ENCODE measurements at places on chromosomes 2 and 18.

DNA sequence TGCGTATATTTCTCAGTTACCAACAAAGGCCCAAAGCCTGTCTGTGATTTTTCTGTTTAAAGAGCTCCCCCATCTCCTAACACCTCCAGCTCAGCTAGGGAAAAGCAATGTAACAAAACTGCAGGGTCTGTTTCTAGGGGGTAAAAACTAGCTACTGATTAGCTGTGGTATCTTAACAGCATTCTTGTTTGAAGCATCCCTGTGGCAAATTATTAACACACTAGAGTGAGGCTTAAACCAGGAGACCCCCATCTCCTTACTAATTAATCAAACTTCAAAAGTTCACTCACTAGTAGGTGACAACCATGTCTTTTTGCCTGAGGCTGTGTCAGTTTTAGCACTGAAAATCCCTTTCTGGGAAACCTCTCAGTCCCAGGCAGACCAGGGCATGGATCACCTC is 186.2 kb upstream of the PARD3B start:
- DNase-seq = no peak

DNA sequence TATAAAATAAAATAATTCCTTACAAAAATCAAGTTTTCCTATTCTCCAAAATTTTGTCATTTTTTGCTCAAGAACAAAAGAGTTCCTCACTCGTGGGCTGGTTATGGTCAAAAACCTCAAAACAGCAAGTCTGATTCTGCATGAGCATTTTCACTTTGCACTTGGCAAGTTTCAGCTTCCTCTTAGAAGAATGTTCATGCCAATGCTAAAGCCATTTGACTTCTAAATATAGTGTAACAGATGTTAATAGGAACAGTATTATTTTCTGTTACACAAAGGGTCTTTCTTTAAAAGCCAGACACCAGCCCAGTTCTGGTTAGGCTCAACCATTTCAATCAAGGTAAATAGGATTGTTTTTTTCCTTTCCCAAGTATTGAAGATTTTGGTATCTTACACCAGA is 261.3 kb upstream of the CCDC68 start:
- DNase-seq = no peak

DNA sequence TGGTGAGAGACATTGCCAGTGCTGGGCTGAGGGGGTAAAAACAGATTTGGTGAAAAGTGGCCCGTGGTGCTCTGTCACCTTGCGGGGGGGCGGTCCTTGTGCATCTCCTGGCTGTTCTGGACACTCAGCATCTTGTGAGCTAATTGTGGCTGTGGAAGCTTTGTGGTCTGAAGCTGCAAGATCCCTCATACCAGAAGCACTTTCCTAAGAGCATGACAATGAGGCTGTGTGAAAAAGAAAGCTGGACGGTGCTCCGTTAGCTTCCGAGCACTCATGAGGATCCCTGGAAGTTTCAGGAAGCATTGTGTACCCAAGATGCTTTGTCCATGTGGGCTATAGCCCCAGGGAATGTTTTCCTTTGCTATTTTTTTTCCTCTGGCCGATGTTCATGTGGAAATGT is 74.5 kb downstream of the CABLES1 start:
- no peak for DNase-seq

- no peak for DNase-seq
Observed at GRCh38 chr18:52764316-52764715, 424.3 kb downstream of the DCC start.

DNA sequence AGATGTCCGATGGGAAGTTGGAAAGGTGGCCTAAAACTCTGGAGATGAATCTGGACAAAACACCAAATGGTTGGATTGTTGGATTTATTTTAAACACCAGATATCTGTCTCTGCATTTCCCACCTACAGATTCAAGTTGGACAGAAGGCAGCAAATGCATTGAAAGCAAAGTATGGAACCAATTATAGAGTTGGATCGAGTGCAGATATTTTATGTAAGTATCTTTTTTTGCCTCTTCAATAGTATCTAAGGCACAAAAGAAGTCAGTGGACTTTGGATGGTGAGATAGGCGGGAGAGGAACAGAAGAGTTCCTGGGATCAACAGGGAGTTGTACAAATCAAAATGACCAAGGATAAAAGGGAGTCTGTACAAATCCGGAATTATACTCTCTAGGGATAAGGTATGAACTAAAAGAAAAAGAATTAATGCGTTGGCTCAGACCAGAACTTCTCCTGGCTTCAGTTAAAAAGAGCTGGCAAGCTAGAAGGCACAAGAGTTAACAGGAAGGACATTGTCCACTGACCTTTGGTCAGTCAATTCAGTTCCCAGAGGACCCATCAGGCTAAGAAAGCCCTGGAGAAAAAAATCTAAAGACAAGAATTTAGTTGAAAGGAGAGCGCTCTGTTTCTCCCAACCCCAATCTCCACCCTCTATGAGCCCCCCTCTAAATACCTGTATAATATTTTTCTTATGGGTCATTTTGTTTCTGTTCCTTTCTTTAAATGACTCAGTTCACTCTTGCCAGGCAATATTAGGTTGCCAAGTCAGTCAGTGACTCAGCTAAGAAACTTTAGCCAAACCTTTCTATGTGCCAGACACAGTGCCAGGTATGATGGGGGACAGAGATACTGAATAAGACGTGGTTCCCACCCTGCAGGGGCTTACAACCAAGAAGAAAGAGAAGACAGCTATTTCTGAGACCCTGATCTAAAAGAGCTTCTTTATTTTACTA is 29.1 kb downstream of the CPO start:
- no peak for DNase-seq

DNA sequence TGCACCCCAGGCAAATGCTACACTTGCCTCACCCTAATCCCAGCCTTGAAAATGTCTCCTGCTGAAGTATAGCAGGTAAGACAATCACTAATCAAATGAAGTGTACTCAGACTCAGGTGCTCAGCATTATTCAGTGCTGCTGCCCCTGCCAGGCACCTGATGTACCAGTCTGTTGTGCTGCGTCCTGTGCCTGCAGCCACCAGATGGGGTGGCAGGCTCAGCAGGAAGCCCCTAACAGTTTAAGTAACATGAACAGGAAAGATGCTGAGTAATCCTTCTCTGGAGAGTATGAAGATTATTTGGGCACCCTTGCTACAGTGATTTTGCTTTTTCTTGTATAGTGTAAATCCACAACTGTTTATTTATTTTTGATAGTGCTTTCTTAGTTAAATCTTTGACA is 69.1 kb downstream of the TACR1 start:
- no peak for DNase-seq

DNA sequence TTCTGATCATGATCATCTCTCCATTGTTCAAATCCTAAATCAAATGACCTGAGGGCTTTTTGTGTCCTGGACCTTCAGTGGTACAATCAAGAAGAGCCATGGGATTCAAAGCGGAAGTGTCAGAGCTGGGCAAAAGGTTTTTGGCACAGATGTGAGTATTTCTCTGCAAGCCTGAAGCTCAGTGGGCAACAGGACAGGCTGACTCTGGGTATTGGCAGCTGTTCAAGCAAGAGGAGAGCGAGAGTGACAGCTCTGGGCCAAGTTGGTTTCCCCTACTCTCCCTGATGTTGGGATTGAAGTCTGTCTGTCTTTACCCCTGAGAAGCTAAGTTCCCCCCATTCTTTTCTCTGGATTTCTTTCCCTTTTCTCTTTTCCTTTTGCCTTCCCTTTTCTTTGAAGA is 33.3 kb downstream of the DSEL start:
- no peak for DNase-seq

Data from HFF-Myc (cell line).